ENCODE measurements at places on chromosomes 16 and 17.

DNA sequence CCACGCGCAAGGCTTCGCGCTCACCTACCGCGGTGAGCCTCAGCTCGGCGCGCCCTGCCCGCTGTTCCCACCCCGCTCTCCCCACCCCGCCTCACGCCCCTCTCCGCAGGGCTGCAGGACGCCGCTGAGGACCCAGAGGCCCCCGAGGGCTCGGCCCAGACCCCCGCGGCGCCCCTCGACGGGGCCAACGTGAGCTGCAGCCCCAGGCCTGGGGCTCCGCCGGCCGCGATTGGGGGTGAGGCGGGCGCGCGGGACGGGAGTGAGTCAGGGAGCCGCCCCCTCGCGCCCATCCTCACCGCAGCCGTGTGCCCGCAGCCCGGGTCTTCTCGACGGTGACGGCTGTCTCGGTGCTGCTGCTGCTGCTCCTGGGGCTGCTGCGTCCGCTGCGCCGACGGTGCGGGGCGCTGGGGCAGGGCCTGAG, 1.9 kb upstream of the PAQR4 start:
- DNase-seq, result no peak

- no peak for DNase-seq
Measured at GRCh38 chr17:6356562-6356961, 78.4 kb downstream of the AIPL1 start.

DNA sequence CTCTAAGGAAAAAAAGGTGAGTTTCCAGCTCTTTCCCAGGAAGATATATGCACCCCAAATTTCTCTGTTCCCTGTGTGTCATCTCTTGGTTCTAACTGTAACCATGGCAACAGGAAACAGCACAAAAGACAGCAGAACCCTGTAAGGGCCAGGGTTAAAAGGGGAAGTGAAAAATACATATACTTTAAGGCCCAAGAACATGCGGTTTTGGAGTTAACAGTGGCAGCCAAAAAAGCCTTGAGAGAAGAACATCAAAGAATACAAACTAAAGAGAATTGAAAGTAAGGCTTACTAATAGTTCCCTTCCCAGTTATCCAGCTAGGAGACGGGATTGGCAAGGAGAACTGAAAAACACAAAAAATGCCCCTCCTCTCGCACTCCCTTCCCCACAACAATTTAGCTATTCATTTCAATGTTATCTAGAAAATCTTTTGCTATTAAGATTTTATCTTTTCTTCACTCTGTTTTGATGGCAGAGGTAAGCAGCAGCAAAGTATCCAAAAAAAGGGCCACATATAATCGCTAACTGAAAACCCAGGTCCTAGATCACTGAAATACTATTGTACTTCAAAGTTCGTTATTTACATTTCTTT, 1.5 kb downstream of the SPOP start:
- peak; percentile 67 for DNase-seq

DNA sequence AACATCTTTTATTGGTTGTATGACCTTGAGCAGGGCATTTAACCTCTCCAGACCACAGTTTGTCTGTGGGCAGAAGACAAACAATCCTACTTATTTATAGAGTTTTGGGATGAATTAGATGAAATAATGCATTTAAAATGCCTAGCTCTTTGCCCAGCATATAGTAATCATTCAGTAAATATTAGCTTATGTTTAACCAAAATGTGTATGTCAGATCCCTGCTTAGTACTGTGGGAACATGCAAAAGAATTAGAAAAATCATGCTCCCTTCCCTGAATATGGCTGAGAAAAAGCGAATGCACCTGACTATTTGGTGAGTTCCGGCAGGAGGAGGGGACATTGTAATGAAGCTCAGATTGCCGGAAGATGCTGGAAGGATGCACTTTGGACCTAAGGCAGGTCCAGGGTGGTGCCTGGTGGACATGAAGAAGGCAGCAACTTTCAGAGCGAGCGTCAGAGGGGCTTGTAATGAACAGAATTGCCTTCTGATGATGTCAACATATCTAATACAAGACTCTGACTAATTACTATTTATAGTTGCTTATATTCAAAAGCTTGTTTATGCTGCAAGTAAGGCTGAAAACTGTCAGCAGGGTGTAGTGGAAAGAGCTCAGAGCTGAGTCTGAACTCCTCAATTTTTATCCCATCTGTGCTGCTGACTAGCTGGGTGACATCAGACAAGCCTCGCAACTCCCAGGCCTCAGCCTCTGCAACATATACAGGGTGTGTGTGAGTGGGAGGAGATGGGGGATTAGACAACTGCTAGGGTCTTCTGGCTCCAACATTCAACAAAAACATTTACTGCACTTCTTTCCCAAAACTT, 221.2 kb downstream of the PRKCA start:
- no peak for DNase-seq

- DNase-seq, result no peak
Measured at GRCh38 chr16:86595983-86596605, 17.7 kb downstream of the FOXL1 start.

GRCh38 chr16:77993111-77993985, 29.0 kb upstream of the CLEC3A start:
- DNase-seq, result no peak

DNA sequence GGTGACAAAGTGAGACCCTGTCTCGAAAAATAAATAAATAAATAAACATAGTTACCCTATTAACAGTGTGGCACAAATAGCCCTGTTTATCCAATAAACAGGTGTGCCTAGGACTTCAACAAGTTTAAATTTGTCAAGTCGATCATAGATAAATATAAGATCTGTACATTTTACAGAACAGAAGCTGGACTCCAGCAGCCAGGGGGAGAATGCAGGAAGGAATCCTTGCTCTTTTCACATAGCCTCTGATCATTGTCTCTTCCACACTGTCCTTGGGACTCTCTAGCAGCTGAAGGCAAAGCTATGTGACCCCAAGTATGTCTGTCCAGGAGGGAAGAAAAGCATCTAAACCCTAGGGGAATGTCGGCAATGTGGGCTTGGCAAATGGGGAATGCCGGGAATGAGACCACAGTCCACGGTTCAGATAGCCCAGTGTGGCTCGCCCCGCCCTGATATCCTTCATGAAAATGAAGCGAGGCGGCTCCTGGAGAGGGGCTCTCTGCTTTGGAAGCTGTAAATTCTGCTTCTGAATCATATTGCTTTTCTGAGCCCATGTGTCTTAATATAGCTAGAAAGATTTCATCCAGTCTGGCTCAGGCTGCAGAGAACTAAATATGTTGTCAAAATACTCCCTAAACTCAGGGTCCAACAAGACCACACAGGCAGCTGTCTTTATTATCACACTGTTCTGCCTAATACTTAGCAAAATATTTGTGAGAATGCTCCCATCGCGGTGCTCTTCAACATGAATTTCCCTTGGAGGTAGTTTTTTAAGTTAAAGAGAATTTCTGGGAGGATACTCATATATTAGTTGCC, 24.9 kb upstream of the GRB2 start:
- no peak for DNase-seq

DNA sequence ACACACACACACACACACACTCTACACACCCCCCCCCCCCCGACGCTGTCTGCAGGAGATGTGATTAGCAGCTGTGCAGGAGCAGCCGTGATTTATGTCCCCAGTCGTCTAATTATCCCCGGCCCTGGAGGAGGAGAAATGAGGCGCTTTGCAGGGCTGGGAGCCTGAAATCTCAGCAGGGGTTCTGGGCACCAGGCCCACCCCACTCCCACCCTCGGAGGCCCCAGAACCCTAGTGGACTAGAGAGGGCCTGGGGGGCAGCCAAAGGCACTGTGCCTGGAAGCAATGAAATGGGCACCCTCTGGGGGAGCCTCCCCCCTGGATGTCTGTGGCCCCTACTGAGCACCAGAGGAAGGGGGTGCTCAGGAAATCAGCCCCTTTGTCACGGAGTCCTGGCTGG, 134.2 kb upstream of the CIBAR2 start:
- DNase-seq, result no peak

DNA sequence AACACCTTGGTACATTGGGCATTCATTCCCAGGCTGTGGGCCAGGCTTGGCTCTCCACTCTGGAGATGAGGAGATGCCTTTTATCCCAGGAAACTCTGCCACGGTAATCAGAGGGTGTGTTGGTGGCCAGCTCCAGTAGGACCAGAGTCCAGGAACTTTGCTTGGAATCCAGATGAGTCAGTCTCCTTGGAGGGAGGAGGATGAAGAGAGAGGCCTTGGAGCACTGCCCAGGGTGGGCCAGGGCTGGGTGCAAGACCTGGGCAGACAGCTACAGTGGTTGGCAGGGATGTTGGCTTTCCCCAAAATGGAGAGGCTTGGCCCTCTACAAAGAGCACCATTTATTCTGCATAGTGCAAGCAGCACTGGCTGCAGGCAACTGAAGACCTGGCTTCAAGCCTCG, 209.0 kb downstream of the RGS9 start:
- DNase-seq, result no peak

GRCh38 chr17:47687748-47688147, 6.2 kb upstream of the TBKBP1 start:
- DNase-seq, result no peak

- DNase-seq, result no peak
Measured at GRCh38 chr17:4609761-4610160, 25.4 kb downstream of the SMTNL2 start.

DNA sequence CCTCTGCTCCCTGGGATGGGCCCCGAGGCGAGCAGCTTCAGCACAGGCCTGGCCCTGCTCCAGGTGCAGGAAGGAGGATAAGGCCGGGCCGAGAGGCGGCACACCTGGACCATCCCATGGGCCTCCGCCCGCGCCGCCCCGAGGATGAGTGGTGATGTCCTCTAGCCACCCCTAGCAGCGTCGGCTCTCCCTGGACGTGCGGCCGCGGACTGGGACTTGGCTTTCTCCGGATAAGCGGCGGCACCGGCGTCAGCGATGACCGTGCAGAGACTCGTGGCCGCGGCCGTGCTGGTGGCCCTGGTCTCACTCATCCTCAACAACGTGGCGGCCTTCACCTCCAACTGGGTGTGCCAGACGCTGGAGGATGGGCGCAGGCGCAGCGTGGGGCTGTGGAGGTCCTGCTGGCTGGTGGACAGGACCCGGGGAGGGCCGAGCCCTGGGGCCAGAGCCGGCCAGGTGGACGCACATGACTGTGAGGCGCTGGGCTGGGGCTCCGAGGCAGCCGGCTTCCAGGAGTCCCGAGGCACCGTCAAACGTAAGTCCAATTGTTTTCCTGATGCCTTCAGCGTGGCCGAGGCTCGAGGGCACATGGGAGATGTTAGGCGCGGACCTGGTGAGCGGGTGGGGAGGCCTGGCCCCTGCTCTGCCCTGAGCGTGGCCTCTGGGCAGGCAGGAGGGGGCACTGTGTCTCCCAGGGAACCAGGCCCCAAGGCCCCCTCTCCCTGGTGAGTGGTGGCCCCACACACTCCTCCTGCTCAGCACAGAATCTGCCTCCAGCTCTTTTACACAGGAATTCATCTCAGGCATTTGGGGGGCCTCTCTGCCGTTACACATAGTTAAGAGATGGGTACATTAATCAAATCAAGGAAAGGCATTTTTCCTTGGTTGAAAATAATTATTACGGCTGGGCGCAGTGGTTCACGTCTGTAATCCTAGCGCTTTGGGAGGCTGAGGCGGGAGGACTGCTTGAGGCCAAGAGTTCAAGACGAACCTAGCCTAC, 855 bp downstream of the TMEM204 start:
- DNase-seq, result no peak

DNA sequence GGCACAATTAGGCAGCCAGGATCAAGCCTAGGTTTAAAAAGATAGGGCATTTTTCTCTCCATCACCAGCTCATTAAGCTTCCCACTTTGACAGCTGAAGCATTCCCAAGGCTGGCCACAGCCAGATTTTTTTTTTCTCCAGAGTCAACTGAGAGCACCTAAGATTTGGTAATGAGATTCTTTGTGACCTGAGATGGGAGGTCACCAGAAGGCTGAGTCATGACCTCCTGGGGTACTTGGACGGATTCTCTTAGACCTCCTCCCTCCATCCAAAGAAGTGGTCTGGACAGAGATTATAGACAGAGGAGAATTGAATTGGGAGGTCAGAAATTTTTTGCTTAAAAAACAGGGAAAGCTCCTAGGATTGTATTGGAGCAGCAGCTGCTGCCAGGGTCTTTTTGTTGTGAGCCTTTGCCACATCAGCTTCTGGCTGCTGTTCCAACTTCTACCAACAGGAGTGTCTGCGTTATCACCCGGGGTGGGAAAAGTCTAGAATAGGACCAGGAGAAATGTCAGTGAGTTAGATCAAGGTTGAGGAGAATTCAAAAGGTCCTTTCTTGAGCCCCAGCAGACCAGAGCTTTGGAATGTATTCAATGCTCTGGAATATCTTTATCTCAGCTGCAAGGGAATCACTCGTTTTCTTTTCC, 221.2 kb upstream of the N4BP1 start:
- DNase-seq, result no peak

DNA sequence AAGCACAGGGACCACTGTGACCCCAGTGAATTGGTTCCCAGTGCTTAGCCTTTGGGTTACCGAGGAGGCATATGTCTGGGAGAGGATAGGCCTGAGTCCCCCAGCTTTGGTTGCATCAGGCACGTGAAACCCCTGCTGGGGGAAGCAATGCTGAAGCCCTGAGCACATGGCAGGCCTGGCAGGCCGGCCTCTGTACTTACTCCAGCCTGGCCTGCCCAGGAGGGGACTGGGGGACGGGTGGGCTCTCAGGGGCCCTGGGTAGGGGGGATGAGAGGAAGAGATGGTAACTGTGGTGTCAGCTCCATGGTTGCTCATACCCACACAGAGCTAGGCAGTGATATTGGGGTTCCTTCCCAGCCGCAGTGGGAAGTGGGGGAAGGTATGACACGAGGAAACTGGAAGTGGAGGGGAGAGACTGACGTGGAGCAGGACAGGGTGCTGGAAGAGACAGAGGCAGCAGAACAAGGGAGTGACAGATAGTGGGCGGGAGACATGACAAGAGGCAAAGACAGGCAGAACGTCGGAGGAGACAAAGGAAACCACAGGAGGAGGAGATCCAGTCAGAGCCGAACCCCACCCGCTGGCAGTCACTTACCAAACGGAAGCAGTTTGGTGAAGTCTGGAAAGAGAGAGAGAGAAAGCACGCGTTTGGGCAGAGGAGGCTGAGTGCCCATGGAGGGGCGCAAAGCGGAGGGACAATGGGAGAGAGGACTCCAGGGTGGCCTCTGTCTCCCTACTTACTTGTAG, 9.1 kb downstream of the TMEM208 start:
- no peak for DNase-seq

DNA sequence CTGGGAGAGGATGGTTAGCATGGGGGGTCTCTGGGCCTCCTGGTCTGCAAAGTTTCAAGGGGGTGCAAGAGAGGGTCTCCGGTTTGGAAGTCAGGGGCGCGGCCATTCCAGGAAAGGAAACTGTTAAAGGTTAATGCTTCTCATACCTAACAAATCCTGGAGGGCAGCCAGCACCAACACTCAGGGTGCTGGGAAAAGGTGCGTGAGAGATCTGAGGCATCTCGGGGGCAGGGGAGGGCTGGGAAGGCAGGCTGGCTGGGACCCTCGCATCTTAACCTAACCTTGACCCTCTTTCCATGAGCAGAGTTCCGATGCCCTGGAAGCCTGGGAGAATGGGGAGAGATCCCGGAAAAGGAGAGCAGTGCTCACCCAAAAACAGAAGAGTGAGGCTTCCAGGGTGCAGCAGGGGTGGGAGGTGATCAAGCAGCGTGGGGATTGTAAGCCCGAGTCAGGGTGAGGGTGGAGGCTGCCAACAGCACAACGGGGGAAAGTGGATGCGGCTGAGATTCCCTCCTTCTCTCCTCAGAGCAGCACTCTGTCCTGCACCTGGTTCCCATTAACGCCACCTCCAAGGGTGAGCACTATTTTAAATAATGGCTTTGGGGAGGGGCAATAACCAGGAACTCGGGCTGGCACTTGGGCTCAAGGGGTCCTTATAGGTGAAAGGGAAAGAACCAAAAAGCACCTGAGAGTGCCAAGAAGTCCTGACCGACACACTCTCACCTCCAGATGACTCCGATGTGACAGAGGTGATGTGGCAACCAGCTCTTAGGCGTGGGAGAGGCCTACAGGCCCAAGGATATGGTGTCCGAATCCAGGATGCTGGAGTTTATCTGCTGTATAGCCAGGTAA, 996 bp downstream of the TNFSF13 start:
- DNase-seq, result no peak

- DNase-seq, result no peak
Measured at GRCh38 chr17:17469358-17469757, 7.4 kb upstream of the MED9 start.
